ENCODE measurements at places on chromosomes 5 and 9. TPM values are rescaled to one million over a fixed set of nuclear protein-coding genes. Genes with fewer than 3 reads are reported as not detected.

DNA sequence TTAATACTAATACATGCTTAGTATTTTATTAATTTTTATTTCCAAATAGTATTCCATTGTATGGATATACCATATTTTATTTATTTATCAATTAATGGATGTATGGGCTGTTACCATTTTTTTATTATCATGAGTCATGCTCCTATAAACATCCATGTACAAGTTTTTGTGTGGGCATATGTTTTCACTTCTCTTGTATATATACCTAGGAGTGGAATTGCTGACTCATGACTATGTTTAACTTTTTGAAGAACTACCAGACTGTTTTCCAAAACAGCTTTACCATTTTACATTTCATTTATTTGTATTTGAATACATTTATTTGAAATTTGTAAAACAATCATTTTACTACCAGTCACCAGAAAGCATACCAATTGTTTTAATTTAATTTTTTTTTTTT, 14.1 kb upstream of the LRRC19 start:
- H3K27me3 ChIP-seq = no peaks in the 10 kb centered on the region
- no peak for DNase-seq
- no peak overlapping the region for H3K27ac ChIP-seq
- H3K4me3 ChIP-seq = no peak overlapping the region

- DNase-seq = no peak
- no peak overlapping the region for H3K27ac ChIP-seq
- no peaks in the 10 kb centered on the region for H3K27me3 ChIP-seq
- no peaks in the 10 kb centered on the region for H3K4me1 ChIP-seq
- no peak overlapping the region for H3K4me3 ChIP-seq
Observed at GRCh38 chr9:118522093-118523028, 818.2 kb downstream of the TLR4 start.

- no peak overlapping the region for H3K4me3 ChIP-seq
- no peaks in the 10 kb centered on the region for H3K4me1 ChIP-seq
- no peak for DNase-seq
- H3K27ac ChIP-seq = no peak overlapping the region
- no peaks in the 10 kb centered on the region for H3K36me3 ChIP-seq
Observed at GRCh38 chr5:32475334-32476097, 31.0 kb upstream of the ZFR start.

Gene TSSK1B
- not detected for total RNA-seq

Gene UQCRQ
- total RNA-seq = 615 TPM

- H3K27ac ChIP-seq = no peak overlapping the region
- no peak overlapping the region for H3K4me3 ChIP-seq
- DNase-seq = no peak
- no peaks in the 10 kb centered on the region for H3K27me3 ChIP-seq
- H3K36me3 ChIP-seq = no peaks in the 10 kb centered on the region
Observed at GRCh38 chr9:136714893-136715274, 2.5 kb downstream of the DIPK1B start.

Gene AOPEP
- 6.9 TPM for total RNA-seq

DNA sequence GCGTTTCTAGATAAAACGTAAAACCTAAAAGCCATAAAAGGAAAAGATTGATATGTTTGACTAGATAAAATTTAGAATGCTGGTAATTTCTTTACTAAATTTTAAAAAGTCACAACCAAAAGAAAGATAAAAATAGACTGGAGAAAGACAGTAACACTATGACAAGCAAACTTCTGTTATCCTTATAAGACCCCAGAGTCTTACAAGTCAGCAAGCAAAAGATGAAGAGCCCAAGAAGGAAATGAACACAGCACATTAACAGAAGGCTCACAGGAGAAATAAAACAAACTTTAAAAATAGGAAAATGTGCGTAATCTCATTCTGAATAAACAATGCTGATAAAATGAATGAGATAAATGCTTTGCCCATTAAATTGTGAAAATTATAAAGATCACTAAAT, 29.7 kb downstream of the IL7R start:
- H3K27ac ChIP-seq = no peak overlapping the region
- peaks cover 18% of the 10 kb centered on the region for H3K4me1 ChIP-seq
- no peak overlapping the region for H3K4me3 ChIP-seq
- H3K36me3 ChIP-seq = no peaks in the 10 kb centered on the region
- no peaks in the 10 kb centered on the region for H3K27me3 ChIP-seq

All from CD8-positive, alpha-beta memory T cell (primary cell).